Kidney glomerular epithelial cell (primary cell): ENCODE measurements at places on chromosomes 5 and 9.

- no peak for DNase-seq
Measured at GRCh38 chr5:124905256-124906130, 159.1 kb upstream of the ZNF608 start.

DNA sequence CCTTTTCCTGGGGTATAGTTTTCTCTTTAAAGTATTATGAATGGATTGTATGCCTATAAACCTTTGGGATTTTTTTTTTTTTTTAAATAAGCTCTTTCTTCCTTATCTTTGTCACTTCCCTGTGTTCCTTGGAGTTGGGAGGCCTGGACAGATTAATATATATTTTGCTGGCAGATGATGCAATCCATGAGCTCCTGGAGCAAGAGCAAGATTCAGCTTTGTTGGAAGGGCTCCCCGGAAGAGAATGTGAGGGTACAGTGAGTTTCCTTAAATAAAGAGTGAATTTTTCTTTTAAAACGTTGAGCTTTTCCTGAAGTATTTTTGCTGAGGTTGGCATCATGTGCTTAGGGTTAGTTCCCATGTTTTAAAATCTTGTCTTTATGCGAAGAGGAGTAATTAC lies 98.7 kb upstream of the SLC28A3 start:
- DNase-seq: no peak

DNA sequence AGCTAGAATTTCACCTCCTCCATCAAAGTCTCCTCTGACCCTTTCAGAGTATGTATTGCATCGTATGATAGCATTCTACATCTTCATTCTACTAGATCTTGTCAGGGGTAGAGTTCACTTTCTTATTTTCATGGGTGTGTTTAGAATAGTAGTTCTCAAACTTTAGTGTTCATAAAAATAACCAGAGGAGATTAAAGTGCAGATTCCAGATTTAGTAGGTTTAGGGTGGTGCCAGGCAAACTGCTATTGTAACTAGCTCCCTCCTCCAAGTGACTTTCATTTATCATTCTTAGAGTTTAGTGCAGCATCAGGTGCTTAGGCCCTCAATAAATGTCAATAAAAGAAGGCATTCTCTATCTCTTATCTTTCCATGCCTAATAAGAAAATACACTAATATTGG lies 7.2 kb upstream of the FYB1 start:
- no peak for DNase-seq

GRCh38 chr5:105745111-105745510 lies 1925.6 kb downstream of the EFNA5 start:
- peak; percentile 29 for DNase-seq
